ENCODE measurements at places on chromosomes 5 and 9.

GRCh38 chr9:128061275-128061960 is 5.7 kb downstream of the NAIF1 start:
- no peak for DNase-seq
- H3K4me3 ChIP-seq, result no peak overlapping the region
- H3K27ac ChIP-seq, result no peak overlapping the region
- no peaks in the 10 kb centered on the region for H3K36me3 ChIP-seq
- no peaks in the 10 kb centered on the region for H3K27me3 ChIP-seq

GRCh38 chr9:127539259-127539981 is 72.7 kb upstream of the STXBP1 start:
- H3K27ac ChIP-seq, result no peak overlapping the region
- H3K4me3 ChIP-seq, result no peak overlapping the region
- no peaks in the 10 kb centered on the region for H3K4me1 ChIP-seq

DNA sequence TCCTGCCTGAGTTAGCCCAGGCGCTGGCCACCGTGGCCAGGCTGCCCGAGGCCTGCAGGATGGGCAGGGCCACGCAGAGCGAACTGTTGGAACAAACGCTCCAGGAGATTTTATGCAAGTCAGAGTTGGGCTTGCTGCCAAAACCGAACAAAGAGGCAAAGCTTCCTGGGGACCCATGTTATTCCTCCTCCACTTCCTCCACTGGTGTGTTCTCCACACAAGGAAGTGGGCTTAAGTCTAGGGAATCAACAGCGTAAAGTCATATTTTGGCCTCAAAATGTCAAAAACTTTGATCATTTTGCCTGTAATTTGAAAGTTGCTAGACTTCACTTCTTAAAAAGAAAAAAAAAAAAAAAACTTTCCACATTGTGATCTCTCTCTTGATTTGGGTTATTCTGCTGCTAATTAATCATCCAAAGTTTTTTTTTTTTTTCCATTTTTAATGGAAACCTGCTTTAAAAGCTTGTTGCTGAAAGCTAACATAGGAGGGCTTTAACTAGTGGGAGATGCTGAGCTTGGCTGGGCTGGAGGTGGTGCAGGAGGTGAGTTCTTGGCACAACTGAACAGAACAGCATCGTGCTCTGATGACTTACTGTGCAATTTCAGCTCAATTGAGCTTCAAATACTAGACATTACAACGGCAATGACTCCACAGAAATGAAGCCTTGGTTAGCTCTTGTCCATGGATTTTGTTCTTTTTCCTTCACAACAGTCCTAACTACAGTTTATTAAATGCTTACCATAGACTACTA is 73.0 kb downstream of the PTPDC1 start:
- no peak overlapping the region for H3K27ac ChIP-seq
- H3K4me3 ChIP-seq, result no peak overlapping the region
- DNase-seq, result peak; percentile 80
- H3K4me1 ChIP-seq, result peaks cover 5% of the 10 kb centered on the region
- no peaks in the 10 kb centered on the region for H3K27me3 ChIP-seq
- H3K36me3 ChIP-seq, result no peaks in the 10 kb centered on the region

DNA sequence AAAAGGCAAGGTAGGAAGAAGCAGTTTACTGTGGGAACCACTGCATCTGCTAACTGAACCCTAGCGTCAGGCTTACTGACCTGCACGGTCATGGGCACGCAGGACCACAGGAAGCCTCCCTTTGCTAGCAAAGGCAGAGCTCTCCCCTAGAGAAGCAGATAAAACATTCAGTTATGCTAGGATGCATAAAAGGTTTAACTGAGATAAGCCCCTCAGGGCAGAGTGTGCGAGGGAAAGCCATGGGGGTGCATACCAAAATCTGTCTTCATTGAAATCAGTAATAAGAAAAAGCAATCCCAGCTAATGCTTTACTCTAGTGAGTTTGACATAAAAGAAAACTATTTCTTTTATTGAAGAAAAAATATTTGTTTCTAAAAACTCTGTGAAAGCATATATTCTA is 2403.7 kb upstream of the C9orf72 start:
- no peak overlapping the region for H3K27ac ChIP-seq
- no peak overlapping the region for H3K4me3 ChIP-seq
- no peak for DNase-seq

GRCh38 chr9:7121055-7121454 is 363.3 kb downstream of the KDM4C start:
- H3K4me3 ChIP-seq, result no peak overlapping the region
- no peaks in the 10 kb centered on the region for H3K27me3 ChIP-seq
- H3K36me3 ChIP-seq, result no peaks in the 10 kb centered on the region
- no peak for DNase-seq

DNA sequence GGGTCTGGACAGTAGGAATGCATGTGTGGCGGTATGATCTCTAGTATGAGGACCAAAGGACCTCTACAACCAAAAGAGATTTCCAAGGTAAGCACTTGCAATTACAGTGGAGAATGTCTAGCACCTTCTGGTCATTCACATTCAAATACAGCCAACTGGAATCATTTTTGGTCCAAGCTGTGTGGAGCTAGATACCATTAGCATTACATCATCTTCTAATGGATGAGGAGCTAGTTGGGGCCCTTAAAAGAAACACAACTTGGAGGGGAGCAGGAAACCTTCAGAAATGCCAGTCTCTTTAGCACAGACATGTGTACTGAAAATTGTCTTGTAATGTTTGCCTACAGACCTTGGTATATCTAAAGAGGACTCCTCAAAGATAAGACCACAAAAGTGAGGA is 244.7 kb downstream of the BNC2 start:
- no peak for DNase-seq
- H3K27ac ChIP-seq, result no peak overlapping the region
- no peaks in the 10 kb centered on the region for H3K4me1 ChIP-seq
- H3K27me3 ChIP-seq, result no peaks in the 10 kb centered on the region
- H3K36me3 ChIP-seq, result no peaks in the 10 kb centered on the region
- no peak overlapping the region for H3K4me3 ChIP-seq

DNA sequence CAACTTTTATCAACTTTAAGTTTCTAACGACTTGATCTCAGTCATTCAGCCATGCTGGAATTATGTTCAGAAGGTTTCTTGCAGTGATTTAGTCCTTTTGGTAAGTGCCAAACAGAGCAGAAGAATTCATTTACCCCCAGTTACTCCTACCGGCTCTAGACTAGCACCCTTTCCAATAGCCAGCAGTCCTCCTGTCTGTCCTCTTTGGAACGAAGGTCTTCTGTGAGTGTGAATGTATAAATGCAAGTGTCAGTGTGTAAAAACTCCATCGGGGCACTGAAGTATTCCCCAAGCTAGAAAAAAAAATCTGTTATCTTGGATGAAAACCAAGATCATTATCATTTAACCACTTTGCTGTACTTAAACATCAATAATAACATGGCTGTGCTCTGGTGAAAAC is 64.4 kb downstream of the GLIS3 start:
- H3K4me1 ChIP-seq, result no peaks in the 10 kb centered on the region
- no peaks in the 10 kb centered on the region for H3K36me3 ChIP-seq
- H3K4me3 ChIP-seq, result no peak overlapping the region
- no peaks in the 10 kb centered on the region for H3K27me3 ChIP-seq

All from aorta (tissue), 5 donors.